ENCODE measurements at places on chromosomes 2 and 18.

- no peaks in the 10 kb centered on the region for H3K27me3 ChIP-seq
- no peak for DNase-seq
- no peak overlapping the region for H3K27ac ChIP-seq
- H3K4me1 ChIP-seq, result peaks cover 7% of the 10 kb centered on the region
These were observed 198.8 kb downstream of the KCNS3 start for GRCh38 chr2:18077231-18077630.

- peaks cover 49% of the 10 kb centered on the region for H3K4me1 ChIP-seq
- no peak overlapping the region for H3K4me3 ChIP-seq
- H3K27me3 ChIP-seq, result no peaks in the 10 kb centered on the region
- no peak for DNase-seq
- peaks cover 8% of the 10 kb centered on the region for H3K36me3 ChIP-seq
These were observed 8.4 kb downstream of the ITSN2 start for GRCh38 chr2:24351981-24352380.

- DNase-seq, result no peak
- no peaks in the 10 kb centered on the region for H3K4me1 ChIP-seq
- no peaks in the 10 kb centered on the region for H3K36me3 ChIP-seq
- no peak overlapping the region for H3K4me3 ChIP-seq
- H3K27ac ChIP-seq, result no peak overlapping the region
These were observed 18.8 kb upstream of the DTNB start for GRCh38 chr2:25692143-25692542.

DNA sequence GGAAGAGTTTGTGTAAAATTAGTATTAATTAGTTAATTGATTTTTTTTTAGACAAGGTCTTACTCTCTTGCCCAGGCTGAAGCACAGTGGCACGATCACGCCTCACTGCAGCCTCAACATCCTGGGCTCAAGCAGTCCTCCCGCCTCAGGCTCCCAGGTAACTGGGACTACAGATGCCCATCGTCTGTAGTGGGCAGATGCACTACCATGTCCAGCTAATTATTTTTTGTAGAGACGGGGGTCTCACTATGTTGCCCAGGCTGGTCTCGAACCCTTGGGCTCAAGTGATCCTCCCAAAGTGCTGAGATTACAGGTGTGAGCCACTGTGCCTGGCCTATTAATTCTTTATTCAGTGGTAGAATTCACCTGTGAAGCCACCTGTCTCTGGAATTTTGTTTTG lies 41.1 kb downstream of the UBE2F start:
- DNase-seq, result no peak
- H3K36me3 ChIP-seq, result peaks cover 56% of the 10 kb centered on the region
- H3K4me1 ChIP-seq, result peaks cover 65% of the 10 kb centered on the region
- no peaks in the 10 kb centered on the region for H3K27me3 ChIP-seq

DNA sequence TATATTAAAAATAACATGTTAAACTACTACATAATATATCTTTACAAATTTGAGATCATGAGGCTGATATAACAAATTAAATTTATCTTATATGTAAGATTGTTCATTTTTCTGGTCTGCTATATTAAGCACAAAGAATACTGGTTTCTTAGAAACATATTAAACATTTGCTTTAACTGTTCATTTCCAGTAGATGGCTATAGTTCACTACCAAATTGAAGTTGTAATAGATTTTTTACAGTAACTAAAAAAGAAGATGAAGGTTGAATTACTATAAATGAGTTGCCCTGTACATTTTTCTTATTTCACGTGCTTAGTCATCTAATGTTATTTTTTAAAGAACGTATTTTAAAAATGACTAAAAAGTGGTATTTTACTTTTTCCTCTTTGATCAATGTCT lies 57.0 kb downstream of the ZNF407 start:
- H3K36me3 ChIP-seq, result no peaks in the 10 kb centered on the region
- no peak overlapping the region for H3K4me3 ChIP-seq
- peaks cover 3% of the 10 kb centered on the region for H3K4me1 ChIP-seq
- H3K27ac ChIP-seq, result no peak overlapping the region
- no peak for DNase-seq
- no peaks in the 10 kb centered on the region for H3K27me3 ChIP-seq

DNA sequence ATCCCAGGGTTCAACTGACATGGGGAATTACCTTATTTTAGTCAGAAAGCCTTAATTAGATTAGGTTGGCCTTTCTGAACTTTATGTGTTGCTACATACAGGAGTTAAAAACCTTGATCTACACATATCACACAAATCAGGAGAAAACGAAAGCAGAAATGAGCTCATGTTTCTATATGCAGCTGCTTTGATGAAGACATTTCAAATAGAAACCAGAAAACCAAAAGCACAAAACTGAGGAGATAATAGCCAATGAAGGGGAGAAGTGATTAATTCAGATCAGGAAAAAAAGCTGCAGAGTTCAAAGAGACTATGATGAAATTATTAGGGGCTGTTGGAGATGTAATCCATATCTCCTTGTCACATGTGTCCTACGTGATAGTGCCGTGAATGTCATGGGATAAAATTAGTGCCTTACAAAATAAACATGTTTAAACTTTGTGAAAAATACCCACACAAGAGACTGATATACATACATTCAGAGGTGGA lies 255.0 kb downstream of the CAMKMT start:
- H3K27me3 ChIP-seq, result no peaks in the 10 kb centered on the region
- H3K27ac ChIP-seq, result no peak overlapping the region
- H3K4me3 ChIP-seq, result no peak overlapping the region
- H3K36me3 ChIP-seq, result peaks cover 5% of the 10 kb centered on the region
- DNase-seq, result no peak

DNA sequence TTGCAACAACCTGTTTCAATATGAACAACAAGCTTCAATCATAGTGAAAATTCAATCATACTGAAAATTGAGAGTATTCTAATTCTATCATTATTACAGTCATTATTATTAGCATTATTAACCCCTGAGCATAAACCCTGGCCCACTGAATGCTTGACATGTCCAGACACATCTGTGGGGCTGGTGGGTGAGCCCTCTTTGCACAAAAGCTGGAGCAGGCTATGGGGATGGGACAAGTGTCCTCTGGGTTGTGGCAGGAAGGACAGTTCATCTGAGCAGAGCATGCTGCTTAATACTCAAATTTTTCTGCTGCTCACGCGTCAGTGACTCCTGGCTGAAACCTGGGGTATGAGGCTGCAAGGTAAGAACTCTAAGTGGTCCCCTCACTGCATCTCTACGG lies 451.1 kb upstream of the POU3F3 start:
- H3K36me3 ChIP-seq, result no peaks in the 10 kb centered on the region
- DNase-seq, result no peak
- no peak overlapping the region for H3K27ac ChIP-seq
- no peak overlapping the region for H3K4me3 ChIP-seq
- no peaks in the 10 kb centered on the region for H3K27me3 ChIP-seq

- peaks cover 65% of the 10 kb centered on the region for H3K4me1 ChIP-seq
- peak; percentile 60 for DNase-seq
- H3K27me3 ChIP-seq, result peaks cover 5% of the 10 kb centered on the region
- H3K4me3 ChIP-seq, result peak overlapping the region; percentile 91
- H3K27ac ChIP-seq, result peak overlapping the region; percentile 100
These were observed 1.6 kb downstream of the CD8A start for GRCh38 chr2:86788881-86789686.

GRCh38 chr2:217338306-217338916 lies 478.5 kb upstream of the TNP1 start:
- H3K27me3 ChIP-seq, result no peaks in the 10 kb centered on the region
- H3K36me3 ChIP-seq, result no peaks in the 10 kb centered on the region
- H3K4me1 ChIP-seq, result no peaks in the 10 kb centered on the region

DNA sequence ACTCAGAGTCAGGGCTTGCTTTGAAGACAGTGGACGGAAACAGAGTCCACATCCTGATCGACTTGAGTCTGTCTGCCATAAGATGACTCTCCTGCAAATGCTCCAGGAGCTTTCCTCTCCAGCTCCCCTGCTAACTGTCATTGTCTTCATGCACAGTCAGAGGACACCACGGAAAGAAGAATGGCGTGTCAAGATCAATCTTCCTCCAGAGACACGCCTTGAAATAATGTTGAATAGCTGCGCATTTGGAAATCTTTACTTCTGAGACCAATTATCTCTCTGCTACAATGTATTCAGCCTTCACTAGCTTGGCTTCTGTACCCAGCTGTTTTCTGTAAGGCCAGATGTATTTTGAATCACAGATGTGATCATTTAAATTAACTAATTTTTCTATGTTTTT lies 457.2 kb downstream of the CDH2 start:
- no peak for DNase-seq
- H3K36me3 ChIP-seq, result no peaks in the 10 kb centered on the region
- no peak overlapping the region for H3K4me3 ChIP-seq
- no peaks in the 10 kb centered on the region for H3K4me1 ChIP-seq

DNA sequence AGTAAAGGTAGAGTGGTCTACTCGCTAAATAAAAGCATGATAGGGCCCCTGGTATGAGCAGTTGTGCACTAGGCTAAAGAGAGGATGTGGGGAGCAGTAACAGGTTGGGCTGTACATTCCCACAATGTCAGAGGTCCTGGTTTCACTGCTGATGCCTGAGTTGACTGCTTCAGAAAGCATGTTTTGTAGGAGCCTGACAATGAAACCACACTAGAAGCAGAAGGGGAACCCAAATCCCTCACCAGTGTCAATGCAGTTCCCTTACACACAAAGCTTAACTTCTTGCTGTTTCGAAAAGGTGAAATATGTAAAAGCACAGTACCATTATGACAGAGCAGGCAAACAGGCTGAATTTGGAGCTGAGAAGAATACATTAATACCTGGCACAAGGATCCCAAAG lies 291.7 kb upstream of the KYNU start:
- no peak overlapping the region for H3K4me3 ChIP-seq
- H3K27ac ChIP-seq, result no peak overlapping the region

DNA sequence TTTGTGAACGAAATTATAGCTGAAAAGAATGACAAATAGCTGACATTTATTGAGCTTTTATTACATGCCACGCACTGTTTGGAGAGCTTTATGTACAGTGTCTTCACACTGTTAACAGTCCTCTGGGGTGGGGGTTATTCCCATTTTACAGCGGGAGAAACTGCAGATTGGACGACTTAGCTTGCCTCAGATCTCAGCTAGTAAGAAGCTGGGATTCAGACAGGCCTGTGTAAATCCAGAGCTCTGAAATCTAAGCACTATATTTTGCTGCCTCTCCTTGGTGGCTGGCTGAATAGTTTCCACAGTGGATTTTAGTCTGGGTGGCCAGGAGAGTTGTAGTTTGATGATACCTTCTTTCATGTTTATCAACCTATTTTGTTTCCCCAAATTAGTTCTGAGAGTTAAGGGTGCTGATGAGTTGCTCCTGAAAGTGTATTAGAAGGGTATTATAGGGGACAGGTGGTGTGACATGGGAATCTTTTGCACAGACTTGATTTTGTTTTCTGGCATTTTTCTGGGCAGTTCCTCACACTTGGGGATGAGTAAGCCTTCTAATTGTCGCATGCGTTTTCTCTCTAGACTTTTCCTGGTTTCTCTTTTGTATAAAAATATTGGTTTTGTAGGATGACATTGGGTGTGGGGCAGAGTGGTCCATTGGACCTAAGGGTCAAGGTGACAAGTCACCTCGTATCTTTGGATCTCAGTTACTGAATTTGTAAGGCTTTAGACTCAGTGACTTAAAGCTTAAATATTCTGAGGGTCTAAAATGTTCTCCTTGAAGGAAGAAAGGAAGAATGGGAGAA lies 1.5 kb downstream of the ACSL3 start:
- peaks cover 21% of the 10 kb centered on the region for H3K4me1 ChIP-seq
- no peak overlapping the region for H3K4me3 ChIP-seq
- no peaks in the 10 kb centered on the region for H3K36me3 ChIP-seq
- peaks cover 3% of the 10 kb centered on the region for H3K27me3 ChIP-seq

GRCh38 chr2:159090514-159091201 lies 122.2 kb downstream of the TANC1 start:
- DNase-seq, result no peak
- H3K27ac ChIP-seq, result no peak overlapping the region
- no peak overlapping the region for H3K4me3 ChIP-seq

GRCh38 chr2:44945676-44946371 lies 4.3 kb downstream of the SIX3 start:
- H3K27ac ChIP-seq, result no peak overlapping the region
- no peak overlapping the region for H3K4me3 ChIP-seq
- H3K27me3 ChIP-seq, result peaks cover 95% of the 10 kb centered on the region
- peaks cover 31% of the 10 kb centered on the region for H3K4me1 ChIP-seq
- DNase-seq, result no peak

DNA sequence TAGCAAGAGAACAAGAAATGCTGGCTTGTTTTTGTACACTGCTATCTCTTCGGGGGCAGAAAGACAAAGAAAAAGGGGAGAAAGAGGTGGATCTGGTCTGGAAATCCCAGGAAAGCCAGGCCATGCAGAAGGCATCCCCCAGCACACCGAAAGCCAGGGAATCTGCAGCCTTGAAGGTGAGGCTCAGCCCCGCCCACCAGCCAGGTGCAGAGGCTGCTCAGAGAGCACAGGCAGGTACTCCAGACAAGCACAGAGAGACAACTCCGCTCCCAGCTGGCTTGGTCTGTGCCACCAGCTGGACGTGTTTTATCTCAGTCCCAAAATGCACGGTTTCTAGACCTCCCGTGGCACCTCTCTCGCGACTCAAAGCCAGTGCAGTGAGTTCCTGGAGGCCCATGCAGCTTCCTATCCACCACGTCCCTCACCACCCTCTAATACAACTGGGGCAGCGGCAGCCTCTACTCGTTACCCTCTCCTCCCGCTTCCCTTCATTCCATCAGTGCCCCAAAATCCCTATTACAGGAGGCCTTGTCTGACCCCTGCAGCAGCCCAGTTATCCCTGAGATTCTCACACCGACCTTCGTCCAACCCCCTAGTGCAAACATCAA lies 62.8 kb downstream of the HDAC4 start:
- no peak overlapping the region for H3K27ac ChIP-seq
- H3K4me3 ChIP-seq, result no peak overlapping the region
- peaks cover 7% of the 10 kb centered on the region for H3K36me3 ChIP-seq
- no peaks in the 10 kb centered on the region for H3K27me3 ChIP-seq

- DNase-seq, result peak; percentile 8
- peaks cover 1% of the 10 kb centered on the region for H3K4me1 ChIP-seq
- H3K4me3 ChIP-seq, result peak overlapping the region; percentile 30
- H3K27me3 ChIP-seq, result peaks cover 69% of the 10 kb centered on the region
- no peaks in the 10 kb centered on the region for H3K36me3 ChIP-seq
- H3K27ac ChIP-seq, result no peak overlapping the region
These were observed 491 bp downstream of the ALK start for GRCh38 chr2:29920631-29921559.

DNA sequence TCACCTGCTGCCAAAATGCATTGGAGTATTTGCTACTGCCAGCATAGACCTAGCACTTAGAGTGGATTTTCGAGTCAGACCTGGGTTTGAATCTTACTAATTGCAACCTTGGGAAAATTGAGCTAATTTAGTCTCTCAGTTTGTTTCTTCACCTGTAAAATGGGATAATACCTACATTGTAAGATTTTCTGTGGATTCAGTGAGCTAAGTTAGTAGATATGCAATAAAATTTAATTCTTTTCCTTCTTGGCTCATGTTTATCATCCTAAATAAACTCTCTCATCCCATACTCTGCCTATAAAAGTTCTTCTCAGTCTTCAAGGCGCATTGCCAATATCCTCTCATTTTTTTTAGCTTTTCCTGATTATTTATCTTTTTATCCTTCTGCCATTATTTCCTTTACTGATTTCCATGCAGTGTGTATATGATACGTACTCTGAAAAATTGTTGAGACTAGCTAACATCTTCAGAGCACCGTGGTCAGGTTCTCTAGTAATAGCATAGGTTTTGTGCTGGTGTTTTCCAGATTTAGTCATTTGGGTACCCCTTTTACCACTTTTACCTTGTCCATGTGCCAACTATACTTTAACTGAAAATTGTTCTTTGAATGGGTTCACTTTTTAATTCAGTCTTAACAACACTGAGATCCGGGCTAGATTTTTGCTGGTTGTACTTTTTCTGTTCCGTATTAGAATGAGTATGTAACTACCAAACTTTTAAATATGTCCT lies 7.3 kb downstream of the CEP192 start:
- H3K36me3 ChIP-seq, result peaks cover 5% of the 10 kb centered on the region
- no peaks in the 10 kb centered on the region for H3K27me3 ChIP-seq
- no peak for DNase-seq
- H3K4me3 ChIP-seq, result no peak overlapping the region
- peaks cover 22% of the 10 kb centered on the region for H3K4me1 ChIP-seq

Data from activated naive CD8-positive, alpha-beta T cell treated with anti-CD3 and anti-CD28 coated beads for 36 hours (primary cell).